DMS79 treated with DMSO at 0.1 percent for 48 hours (cell line): ENCODE measurements at places on chromosomes 5 and 9.

- DNase-seq = no peak
Observed at GRCh38 chr9:88691811-88692210, 156.8 kb downstream of the NXNL2 start.

GRCh38 chr5:91938441-91938840, 555.3 kb upstream of the ARRDC3 start:
- DNase-seq = no peak

GRCh38 chr5:2883771-2884170, 132.3 kb upstream of the IRX2 start:
- DNase-seq = no peak

GRCh38 chr9:522190-522589, 307.5 kb downstream of the DOCK8 start:
- DNase-seq = no peak

GRCh38 chr5:56479126-56479525, 246.0 kb upstream of the ANKRD55 start:
- no peak for DNase-seq

GRCh38 chr5:81972492-81972783, 615 bp downstream of the ATG10 start:
- no peak for DNase-seq

- no peak for DNase-seq
Observed at GRCh38 chr5:113249206-113249605, 185.6 kb downstream of the TSSK1B start.

DNA sequence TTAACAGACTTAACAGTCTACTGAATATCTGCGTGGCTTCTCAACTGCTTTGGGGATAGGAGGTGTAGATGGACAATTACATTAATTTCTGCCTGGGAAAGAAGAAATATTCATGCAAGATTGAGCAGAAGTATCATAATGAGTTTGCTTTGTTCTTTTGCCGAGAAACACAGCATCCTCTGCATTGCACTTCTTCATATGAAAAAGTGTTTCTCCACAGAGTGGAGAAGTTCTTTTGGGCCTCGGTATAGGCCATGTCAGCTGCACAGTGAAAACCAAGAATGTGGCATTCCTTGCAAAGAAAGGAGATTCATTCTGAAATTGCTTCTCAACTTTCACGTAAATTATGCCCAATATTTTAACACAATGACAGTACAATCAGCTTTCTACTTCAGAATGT, 17.6 kb upstream of the SNX2 start:
- DNase-seq = no peak

- no peak for DNase-seq
Observed at GRCh38 chr5:1445313-1445688, at the start of gene SLC6A3. SLC6A3 (minus strand) TSS chr5:1445440; CDS start chr5:1443197, 2,243 bp downstream.

GRCh38 chr9:111890334-111890733, 6.3 kb upstream of the UGCG start:
- no peak for DNase-seq
